ENCODE measurements at places on chromosomes 16 and 17.

DNA sequence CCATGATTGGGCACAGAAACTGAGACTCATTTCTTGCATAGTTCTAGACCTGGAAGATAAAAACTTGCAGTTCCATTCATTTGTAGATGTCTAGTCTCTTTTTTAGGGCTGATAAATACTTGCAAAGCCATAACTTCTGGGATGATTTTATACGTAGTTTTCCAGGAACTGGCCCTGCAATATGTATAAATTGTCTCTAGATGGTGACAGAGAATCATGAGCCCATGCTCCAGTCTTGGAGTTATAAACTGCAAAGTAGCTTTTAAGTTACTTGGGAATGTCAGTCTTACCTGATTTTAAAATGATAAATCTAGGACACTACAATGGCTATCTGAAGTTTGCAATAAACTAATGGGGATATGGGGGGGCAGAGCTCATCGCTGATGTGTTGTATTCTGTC, 3.0 kb upstream of the ADAMTS18 start:
- DNase-seq, result no peak

DNA sequence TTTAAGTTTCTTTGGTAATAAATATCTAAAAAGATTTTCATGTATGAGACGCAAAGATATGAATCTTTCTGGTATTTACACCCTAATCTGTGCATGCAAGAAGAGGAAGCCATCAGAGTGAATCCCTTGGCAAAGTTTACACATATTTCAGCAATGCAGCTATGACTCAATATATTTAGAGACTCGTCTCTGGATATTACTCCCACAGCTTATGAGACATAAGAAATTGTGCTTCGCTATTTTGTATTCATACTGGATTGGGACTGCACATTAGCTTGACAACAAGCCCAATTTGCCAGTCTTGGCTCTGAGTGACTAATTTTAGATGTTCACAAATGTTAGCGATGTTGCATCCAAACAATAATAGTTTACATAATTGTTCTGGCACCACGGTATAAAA, 532.0 kb downstream of the CDH11 start:
- no peak for DNase-seq

DNA sequence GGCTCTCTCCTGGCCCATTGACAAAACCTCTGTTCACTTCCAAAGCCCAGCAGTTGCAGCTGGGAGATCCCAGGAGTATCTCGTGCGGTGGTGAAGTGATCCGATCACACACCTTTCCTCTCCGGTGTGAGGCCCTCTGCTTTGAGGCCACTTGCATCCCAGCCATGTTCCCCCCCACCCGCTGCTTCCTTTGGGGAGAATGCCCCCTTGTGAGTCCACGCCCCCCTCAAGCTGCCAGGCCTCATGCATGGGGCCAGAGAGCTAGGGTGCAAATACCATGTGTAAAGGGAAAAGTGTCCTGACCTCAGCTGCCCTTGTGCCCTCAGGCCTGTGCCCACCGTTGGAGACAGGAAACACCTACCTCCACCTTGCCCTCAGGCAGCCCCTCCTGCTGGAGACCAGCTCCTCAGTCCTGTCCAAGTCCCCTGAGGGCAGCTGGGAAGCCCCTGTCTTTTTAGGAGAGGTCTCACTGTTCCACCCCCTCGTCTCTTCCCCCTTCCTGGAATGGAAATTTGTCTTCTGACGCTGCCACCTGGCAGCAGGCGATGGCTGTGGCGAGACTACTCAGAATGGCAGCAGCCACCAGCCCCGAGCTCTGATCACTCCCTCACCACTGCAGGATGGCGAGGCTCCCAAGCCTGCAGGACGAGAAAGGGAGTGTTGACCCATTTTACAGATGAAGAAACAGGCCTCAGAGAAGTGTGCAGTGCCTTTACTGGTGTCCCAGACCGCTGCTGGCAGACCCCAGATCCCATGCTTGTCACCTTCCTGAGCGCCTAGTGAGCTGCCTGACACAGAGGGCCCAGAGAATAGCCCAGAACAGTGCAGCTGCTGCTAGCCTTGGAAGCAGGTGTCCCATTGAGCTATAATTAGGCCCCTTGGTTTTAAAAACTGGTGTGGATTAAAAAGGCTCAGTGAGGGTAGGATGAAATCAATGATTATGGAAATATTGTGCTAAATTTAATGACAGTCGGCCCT, 120.6 kb upstream of the CACNG5 start:
- no peak for DNase-seq

DNA sequence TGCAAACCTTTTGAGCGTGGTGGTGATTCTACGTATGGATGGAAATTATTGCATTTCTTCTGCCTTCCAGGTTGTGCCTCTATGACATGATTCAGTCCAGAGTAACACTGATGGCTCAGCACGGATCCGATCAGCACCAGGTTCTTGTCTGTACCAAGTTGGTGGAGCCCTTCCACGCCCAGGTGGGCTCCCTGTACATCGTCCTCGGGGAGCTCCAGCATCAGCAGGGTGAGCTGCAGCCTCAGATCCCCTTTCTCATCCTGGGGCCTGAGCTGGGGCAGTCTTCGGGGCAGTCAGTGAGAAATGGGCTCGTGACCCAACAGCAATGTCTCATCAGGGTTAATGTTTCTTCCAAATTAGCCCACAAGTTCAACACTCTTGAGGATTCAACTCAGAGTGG, 9.3 kb upstream of the CDK3 start:
- no peak for DNase-seq

DNA sequence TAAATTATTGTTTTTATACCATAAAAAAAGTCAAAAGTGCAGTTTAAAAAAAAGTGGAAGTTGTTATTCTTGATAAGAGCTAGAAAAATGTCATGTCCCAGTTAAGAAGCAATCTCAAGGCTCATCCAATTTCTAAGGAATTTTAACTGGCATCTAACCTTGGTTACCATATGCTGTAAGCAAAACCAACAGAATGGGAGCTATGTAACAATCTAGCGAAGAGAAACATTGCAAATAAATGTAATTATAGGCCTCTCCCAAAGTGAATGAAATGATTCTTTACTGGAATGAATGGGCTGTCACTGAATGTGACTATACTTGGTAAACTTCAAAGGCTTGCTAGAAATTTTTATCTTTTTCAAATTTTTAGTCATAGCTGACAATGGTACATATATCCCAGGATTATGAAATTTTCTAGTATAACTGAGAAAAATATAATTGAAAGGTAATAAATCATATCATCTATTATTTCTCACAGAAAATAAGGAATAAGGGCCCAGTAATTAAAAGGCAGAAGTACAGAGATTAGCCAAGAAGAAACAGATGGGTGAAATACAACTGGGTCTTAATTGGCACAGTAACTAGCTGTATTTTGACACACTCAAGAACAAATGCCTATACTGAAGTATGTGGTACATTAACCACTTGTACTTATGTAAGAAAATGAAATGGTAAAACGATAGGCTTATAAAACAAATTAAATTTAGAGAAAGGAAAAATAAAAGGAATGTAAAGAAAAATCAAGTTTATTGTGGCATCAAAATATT, 61.5 kb downstream of the NETO2 start:
- DNase-seq, result no peak

DNA sequence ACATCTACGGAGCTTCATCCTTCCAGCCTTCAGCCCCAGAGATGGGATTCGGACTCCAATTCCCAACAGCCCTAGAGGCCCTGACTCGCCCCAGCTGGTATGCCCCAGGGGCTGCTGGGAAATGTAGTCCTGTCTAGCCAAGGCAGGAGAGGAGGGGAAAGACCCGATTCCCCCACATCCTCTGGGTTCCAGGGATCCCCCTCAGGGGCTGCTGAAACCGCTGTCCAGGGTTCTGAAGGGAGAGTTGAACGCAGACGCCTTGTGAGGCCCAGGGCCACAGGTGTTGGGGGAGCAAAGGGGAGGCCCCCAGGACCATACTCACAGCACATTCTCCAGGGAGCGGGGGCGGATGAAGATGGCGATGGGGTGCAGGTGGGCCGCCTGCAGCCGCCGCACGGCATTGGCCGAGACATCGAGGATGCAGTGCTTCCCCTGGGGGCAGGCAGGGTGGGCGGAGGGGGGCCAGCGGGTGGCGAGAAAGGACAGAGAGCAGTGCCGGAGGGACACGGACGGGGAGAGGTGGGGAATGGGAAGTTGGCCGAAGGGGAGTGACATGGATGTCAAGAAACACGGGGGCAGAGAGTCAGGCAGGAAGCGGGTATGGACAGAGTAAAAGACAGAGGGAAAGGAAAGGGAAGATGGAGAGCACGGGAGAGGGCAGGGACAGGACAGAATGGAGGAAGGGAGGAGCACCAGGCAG, 12.6 kb upstream of the ASGR1 start:
- DNase-seq, result no peak

- DNase-seq, result no peak
These were observed 91.8 kb upstream of the TMEM132E start for GRCh38 chr17:34487626-34488025.

DNA sequence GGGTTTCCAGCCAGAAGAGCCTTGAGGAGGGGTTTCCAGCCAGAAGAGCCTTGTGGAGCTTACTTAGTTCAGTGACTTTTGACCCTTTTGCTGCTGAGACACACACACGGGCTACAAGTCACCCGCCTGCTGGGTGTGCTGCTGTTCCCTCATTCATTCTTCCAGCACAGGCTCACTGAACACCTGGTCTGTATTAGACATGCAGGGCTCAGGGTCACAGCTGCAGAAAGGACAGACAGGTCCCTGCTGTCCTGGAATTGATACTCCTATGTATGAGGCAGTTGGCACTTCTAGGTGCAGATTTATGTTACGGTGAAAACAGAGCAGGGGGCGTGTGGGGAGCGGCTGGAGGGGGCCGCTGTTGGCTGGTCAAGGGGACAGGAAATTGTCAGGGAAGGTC, 6.8 kb downstream of the CACNG4 start:
- DNase-seq, result no peak

DNA sequence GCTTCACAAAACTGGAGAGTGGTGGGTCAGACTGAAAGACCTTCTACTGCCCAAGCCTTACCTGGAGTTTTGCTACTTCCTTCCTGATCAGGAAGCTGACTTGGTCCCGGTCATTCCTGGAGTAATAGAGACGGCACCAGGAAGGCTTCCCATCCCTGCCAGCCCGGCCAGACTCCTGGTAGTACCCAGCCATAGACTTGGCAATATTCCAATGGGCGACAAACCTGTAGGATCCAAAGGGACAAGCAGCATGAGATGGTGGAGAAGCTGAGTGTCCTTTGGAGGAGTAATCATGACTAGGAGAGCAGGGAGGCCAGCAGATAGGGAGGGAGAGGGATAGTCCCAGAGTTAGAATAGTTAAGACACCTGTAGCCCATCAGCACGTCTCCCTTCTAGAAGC, 8.7 kb downstream of the RECQL5 start:
- no peak for DNase-seq

DNA sequence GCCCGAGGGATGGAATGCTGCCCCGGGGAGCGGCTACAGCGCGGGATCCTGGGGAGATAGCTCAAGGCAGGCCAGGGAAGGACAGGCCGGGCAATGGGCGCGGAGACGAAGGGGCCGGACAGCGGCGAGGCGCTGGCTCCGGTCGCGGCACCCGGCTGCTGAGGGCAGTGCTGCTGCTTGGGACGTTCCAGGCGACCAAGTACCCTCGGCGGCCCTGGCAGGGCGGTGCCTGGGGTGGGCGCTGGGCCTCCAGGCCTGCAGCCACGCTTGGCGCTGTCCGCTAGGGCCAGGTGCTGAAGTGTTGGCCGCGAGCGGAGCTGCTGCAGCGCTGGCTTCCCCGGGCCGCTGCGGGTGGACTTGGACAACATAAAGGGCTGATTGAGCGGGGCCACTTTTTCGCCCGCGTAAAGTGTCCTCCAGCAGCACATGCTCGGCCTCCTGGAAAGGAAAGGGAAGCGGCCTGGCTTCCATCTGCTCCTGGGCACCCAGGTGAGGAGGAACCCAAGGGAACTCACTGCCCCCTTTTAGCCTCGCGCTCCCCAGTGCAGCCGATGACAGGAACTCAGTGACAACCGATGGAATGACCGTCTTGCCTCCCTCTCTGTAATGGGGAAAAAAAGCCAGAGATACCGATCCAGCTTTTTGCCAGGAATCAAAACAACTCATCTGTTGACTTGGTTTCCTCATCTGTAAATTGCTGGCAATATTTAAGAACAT, 23.7 kb downstream of the CLEC3A start:
- no peak for DNase-seq

DNA sequence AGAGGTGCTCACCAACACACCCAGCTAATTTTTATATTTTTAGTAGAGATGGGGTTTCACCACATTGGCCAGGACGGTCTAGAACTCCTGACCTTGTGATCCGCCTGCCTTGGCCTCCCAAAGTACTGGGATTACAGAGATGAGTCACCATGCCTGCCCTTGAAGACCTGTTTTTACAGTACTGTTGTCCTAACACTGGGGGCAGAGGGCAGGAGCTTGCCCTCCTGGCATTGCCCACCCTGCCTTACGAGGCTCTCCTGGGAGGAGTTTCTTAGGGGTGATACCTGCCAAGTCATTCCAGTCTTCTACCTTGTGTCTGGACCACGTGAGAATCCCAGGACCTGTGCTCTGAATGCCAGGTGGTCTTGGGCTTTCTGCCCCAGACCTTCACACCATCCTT, 2.7 kb downstream of the ASPSCR1 start:
- no peak for DNase-seq

Data from LoVo (cell line).